LHCN-M2 (cell line): ENCODE measurements at places on chromosomes 11 and 22. TPM values are rescaled to one million over a fixed set of nuclear protein-coding genes. Genes with fewer than 3 reads are reported as not detected.
A peak's percentile ranks its signal among the peaks of the same experiment; 100 is the strongest.

- DNase-seq: no peak
Observed at GRCh38 chr11:104078245-104078644, 41.8 kb downstream of the DDI1 start.

DNA sequence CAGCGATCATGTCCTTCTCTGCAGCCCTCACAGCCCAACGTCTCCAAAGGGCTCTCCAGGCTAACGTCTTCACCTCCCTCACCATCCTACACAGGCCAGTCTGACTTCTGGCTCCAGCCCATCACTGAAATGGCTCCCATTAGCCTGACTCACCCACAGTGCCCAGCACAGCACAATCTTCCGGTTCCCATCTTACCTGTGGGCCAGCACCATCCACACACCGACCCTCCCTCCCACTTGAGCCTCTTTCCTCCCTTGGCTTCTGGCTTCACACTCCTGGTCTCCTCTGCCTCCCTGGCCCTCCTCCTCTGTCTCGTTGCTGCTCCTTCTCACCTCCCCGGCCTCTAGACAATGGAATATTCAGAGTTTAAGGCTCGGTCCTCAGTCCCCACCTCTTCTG is 51.2 kb downstream of the PDE2A start:
- no peak for DNase-seq

GRCh38 chr11:115366826-115367225 is 137.4 kb downstream of the CADM1 start:
- DNase-seq: no peak

DNA sequence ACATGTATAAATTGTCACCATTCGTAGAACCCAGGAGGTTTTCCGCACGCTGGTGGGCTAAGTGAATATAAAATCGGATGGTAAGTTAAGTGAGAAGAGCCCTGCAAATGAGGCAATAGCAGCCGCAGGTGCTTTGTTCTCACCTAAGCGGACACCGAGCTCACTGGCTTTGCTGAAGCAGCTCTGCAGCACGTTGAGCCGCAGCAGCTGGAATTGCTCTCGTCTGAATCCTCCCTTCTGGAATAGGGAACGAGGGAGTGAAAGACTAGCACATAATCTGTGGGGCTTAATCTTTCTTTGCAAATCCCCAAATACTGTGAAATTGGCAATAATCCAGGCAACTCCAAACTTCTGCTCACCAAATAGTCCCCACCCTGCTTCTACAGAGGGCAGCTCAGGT is 488.1 kb downstream of the NTM start:
- no peak for DNase-seq

DNA sequence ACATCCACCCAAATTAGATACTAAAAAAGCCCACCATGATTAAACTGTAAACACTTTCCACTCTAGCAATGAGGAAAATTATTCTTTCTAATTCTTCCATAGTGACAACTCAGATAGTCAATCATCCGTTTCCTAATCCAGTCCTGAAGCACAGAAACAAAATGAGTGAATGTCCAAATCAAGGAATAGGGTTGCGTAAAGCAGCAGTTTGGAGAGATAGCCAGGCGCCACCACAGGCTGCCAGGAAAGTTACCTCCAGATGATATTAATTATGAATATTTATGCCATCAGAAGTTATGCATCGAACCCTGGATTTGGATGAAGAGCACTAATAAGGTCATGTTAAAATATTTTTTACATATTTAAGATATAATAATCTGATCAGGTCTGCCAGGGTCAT is 63.2 kb downstream of the ETS1 start:
- DNase-seq: no peak

- peak; percentile 64 for DNase-seq
Observed at GRCh38 chr22:32985899-32986765, 72.0 kb downstream of the SYN3 start.

DNA sequence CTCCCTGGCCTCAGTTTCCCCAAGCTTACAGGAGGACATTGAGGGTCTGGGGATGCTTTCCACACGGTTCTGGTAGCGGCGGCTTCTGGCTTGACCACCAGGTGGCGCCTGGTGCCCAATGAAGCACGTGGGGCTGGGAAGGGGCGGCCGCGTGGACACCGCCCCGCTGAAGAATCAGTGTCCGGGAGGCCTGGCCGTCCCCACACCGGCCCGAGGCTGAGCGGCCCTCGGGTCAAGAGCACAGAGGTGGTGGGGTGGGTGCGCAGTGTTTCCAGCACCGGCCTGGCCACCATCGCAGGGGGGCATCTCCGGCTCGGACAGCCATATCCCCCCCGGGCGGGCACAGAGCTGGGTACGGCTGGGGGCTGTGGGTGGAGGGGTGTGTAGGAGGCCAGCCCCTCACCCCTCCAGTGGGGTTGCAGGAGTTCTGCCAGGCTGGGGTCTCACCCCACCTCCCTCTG is 27.8 kb upstream of the PPARA start:
- peak; percentile 50 for DNase-seq

DNA sequence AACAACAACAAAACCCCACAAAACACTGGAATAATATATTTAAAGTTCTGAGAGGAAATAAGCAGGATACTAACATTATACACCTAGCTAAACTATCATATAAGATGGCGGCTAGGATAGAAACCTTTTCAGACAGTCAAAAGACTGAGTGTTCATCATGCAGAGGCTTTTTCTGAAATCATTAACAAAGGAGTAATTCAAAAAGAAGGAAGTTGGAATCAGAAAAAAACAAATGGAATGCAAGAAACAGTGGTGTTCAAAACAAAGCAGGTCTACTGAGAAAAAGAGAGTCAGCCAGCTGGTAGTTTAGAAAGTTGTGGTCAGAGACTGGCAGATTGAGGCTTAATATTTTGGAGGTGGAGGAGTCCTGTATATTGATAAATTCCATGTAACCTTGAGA is 30.1 kb upstream of the ZBTB44 start:
- no peak for DNase-seq

DNA sequence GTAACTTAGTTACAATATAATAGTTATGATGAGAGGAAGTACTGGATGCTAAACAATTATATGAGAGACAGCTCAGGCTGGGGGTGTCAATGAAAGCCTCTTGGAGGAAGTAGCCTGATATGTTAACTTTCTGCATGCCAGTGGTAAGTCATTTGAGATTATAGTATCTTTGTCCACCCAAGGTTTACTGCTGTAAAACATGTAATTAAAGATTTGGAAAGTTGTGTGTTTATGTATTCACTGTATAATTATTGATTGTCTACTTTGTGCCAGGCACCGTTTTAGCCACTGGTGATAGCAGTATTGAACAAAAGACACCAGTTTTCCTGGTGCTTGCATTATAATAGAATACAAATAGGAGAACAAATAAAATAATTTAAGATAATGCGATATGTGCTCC is 624 bp upstream of the DNAJB7 start:
- no peak for DNase-seq

GRCh38 chr22:40289991-40290459 is 56.3 kb upstream of the ADSL start:
- no peak for DNase-seq

DNA sequence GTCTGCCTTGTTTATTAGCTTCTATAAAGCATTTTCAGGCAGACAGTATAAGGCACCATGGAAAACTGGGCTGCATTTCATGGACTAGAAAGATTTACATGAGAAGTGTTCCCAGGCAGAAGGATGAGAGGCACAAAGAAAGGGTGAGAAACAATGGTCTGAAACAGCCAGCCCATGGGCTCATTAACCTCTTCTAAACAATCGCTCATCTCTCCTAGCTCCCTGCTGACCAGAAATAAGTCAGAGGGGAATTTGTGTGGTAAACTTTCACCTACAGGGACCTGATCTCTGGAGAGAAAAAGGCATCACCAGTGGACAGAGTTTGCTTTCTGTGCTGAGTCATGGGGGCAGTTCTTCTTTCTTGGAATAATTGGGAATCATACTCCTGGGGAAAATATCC is 51.8 kb upstream of the KIRREL3 start:
- DNase-seq: peak; percentile 29

- no peak for DNase-seq
Observed at GRCh38 chr11:79514695-79515094, 73.9 kb upstream of the TENM4 start.

- DNase-seq: no peak
Observed at GRCh38 chr22:22233081-22233480, 11.5 kb upstream of the VPREB1 start.

- DNase-seq: peak; percentile 54
Observed at GRCh38 chr11:18802381-18803257, 11.0 kb upstream of the PTPN5 start.

GRCh38 chr22:43129426-43130425 is 13.5 kb downstream of the MCAT start:
- no peak for DNase-seq

DNA sequence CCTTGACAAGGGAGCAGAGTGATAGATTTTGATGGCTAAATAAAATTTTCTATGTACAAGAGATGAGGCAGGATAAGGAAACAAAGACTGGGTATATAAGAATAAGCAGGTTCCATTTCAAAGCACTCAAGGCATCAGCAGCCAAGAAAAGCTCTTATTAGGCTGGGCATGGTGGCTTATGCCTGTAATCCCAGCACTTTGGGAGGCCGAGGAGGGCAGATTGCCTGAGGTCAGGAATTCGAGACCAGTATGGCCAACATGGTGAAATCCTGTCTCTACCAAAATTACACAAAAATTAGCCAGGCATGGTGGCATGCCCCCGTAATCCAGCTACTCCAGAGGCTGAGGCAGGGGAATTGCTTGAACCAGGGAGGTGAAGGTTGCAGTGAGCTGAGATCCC is 563.4 kb upstream of the CCDC179 start:
- DNase-seq: no peak

GRCh38 chr11:130578738-130579368 is 130.4 kb downstream of the ADAMTS15 start:
- no peak for DNase-seq

DNA sequence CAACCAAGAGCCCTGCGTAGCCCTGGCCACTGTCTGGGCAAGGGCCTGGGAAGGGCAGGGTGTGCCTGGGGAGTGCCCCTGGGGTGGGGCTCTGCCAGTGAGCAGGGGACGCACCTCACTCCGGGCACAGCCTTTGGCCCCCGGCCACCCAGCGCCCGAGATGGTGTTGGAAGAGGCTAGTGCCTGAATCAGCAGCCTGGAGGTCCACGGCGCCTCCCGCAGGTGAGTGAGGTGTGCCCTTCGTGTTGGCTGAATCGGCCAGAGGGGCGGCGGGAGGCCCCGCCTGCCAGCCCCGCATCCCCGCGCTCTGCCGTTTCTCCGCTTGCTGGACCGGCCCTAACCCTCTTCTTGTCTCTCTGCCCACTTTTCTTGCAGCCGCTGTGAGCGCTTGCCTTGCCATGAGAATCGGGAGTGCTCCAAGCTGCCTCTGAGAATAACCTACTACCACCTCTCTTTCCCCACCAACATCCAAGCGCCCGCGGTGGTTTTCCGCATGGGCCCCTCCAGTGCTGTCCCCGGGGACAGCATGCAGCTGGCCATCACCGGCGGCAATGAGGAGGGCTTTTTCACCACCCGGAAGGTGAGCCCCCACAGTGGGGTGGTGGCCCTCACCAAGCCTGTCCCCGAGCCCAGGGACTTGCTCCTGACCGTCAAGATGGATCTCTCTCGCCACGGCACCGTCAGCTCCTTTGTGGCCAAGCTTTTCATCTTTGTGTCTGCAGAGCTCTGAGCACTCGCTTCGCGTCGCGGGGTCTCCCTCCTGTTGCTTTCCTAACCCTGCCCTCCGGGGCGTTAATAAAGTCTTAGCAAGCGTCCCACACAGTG is 60.1 kb downstream of the FBLN1 start:
- no peak for DNase-seq

- no peak for DNase-seq
Observed at GRCh38 chr11:119483881-119484371, 61.0 kb upstream of the THY1 start.

GRCh38 chr11:10640308-10640707 is 53.2 kb downstream of the IRAG1 start:
- DNase-seq: no peak

GRCh38 chr22:38524429-38524828 is 18.3 kb upstream of the DDX17 start:
- no peak for DNase-seq

DNA sequence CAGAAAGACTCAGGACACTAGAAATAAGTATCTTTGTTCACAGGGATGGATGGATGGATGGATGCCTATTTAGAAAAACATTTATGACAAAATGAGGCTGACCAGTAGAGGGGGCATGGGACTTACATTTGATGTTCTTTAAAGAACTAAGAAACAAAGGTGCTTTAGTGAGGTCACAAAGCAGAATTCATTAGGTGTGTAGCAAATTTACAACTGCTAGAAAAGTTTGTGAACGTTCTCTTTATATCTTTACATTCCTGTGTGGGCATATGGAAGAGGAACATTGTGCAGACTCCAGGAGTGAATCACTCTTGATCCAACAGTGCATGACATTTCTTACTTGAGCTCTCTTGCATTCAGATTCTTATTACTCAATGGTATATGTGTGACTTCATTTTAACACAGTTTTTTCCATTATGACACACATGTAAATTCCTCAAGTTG is 15.8 kb upstream of the SIK2 start:
- peak; percentile 46 for DNase-seq

- peak; percentile 31 for DNase-seq
Observed at GRCh38 chr11:103700622-103701021, 335.8 kb upstream of the DDI1 start.

GRCh38 chr11:36425561-36426081 is 84.5 kb downstream of the TRAF6 start:
- DNase-seq: peak; percentile 32

Gene FOLR1
- total RNA-seq: 0.17 TPM in 1 of 2 replicates, not detected in the other

Gene OR4C46
- not detected in 2 replicates for total RNA-seq

Gene OR8H3
- total RNA-seq: not detected in 2 replicates

Gene CARNS1
- 0.32 and 0.40 TPM in 2 replicates for total RNA-seq

Gene SCO2
- 7.4 and 7.7 TPM in 2 replicates for total RNA-seq

Gene RAB36
- total RNA-seq: under 0.01 and 0.11 TPM in 2 replicates

Gene SLC3A2
- total RNA-seq: 121 and 132 TPM in 2 replicates

Gene PICK1
- 5.2 and 6.0 TPM in 2 replicates for total RNA-seq

Gene MS4A6A
- total RNA-seq: not detected in 2 replicates

Gene GDPD4
- total RNA-seq: not detected in 2 replicates

Gene KCNQ1OT1
- 0.57 and 0.64 TPM in 2 replicates for total RNA-seq

Gene EFCAB6
- total RNA-seq: 1.2 and 1.7 TPM in 2 replicates

Gene SYCE3
- total RNA-seq: not detected in 2 replicates

Gene ALG8
- total RNA-seq: 71.2 and 83.8 TPM in 2 replicates

Gene DCHS1
- total RNA-seq: 2.4 and 2.6 TPM in 2 replicates

Gene CRYBA4
- total RNA-seq: not detected in 2 replicates
